Endodermal cell (in vitro differentiated cells): ENCODE measurements at places on chromosomes 1 and 21.
A peak's percentile ranks its signal among the peaks of the same experiment; 100 is the strongest.

DNA sequence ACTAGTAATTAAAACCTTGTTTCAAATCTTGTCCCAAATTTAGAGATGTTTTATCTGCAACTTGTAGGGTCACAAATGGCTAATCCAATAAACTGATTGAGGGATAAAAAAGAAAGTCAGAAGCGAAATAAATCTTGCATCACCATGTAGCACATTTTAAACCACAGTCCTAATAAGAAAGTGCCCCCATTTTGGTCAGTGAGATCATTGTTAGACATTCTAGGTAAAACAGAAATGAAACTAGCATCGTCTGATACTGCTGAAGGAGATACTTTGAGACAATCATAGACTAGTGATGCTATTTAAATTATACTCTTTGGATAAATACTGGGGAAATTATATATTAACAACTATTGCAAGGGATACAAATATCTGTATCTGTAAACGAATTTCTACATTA, 247.9 kb downstream of the AMY1C start:
- DNase-seq: no peak

DNA sequence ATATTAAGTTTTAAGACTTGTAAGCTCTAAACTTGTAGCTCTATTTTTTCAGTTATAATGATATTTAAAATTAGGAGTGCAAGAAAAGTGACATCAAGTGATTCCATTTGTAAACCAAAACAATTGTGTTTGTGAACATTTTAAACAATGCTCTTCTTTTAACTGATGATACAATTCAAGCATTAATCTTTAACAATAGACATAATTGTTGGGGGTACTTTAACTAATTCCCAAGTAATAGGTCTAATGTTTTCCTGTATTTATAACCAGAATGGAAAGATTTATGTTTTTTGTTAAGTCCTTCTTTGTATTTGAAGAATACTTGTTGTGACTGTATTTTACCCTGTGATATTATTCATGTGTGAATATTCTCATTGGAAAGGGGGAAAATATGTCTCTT, 6.8 kb downstream of the ATG4C start:
- DNase-seq: no peak

DNA sequence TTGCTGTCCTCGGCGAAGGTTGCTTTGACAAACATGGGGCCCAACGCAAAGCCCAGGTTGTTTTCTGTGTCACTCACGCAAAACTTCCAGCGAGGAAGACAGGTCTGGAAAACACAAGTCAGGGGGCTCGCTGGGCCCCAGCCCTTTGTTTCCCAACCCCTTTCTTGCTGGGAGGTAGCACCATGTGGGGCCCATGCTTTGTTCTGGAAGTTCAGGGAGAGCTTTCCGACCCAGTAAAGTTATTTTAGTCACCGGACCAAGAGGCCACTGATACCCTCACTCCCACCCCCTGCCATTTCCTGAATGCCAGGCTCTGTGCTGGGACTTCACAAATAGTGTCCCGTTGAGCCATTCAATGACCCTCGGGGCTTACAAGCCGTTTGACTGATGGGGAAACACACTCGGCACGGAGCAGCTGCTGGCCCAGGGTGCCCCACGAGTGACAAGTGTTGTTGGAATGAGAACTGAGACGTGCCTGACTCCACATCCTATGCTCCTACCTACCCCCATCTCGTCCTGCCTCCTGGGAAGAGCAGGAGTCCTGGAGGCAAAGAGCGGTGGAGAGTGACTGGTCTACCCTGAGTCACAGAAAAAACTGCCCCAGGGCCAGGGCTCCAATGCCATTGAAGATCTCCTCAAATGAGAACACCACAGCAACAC, 52.0 kb downstream of the ECE1 start:
- no peak for DNase-seq

DNA sequence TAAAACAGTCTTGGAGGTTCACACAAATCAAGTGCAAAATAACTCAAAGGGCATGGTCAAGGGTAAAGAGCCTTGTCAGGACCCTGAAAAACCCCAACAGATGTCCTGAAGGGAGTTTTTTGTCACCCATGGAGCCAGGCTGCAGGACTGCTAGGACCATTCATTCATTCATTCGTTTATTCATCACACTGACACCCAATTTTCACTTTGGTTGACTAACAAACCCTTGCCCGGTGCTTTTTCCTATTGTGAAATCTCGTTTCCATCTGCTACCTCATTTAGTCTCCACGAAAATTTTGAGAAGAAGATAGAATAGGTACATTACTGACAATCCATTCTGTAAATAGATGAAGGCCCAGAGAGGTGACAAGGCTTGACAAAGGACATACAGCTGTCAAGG, 216.0 kb downstream of the HIVEP3 start:
- no peak for DNase-seq

- peak; percentile 85 for DNase-seq
Observed at GRCh38 chr1:109509176-109510134, at the start of gene AMIGO1. AMIGO1 (minus strand) TSS chr1:109509727; CDS start chr1:109508912, 815 bp downstream.

GRCh38 chr1:62398377-62398776, 38.5 kb upstream of the USP1 start:
- no peak for DNase-seq

GRCh38 chr1:204382714-204383083, 23.0 kb upstream of the PLEKHA6 start:
- DNase-seq: no peak

- DNase-seq: peak; percentile 85
Observed at GRCh38 chr1:43766086-43766784, 58.9 kb downstream of the ST3GAL3 start.

GRCh38 chr1:151807131-151807530, 1.9 kb upstream of the LINGO4 start:
- DNase-seq: no peak

GRCh38 chr1:153563991-153564390, 1.7 kb downstream of the S100A2 start:
- peak; percentile 50 for DNase-seq

- DNase-seq: no peak
Observed at GRCh38 chr1:86084998-86085397, 71.6 kb downstream of the COL24A1 start.

DNA sequence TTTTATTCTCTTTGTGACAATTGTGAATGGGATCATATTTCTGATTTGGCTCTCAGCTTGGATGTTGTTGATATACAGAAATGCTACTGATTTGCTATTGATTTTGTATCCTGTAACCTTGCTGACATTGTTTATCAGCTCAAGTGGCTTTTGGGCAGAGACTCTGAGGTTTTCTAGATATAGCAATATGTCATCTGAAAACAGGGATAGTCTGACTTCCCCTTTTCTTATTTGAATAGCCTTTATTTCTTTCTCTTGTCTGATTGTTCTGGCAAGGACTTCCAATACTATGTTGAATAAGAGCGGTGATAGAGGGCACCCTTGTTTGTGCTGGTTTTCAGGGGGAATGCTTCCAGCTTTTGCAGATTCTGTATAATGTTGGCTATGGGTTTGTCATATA, 150.8 kb downstream of the FASLG start:
- no peak for DNase-seq

DNA sequence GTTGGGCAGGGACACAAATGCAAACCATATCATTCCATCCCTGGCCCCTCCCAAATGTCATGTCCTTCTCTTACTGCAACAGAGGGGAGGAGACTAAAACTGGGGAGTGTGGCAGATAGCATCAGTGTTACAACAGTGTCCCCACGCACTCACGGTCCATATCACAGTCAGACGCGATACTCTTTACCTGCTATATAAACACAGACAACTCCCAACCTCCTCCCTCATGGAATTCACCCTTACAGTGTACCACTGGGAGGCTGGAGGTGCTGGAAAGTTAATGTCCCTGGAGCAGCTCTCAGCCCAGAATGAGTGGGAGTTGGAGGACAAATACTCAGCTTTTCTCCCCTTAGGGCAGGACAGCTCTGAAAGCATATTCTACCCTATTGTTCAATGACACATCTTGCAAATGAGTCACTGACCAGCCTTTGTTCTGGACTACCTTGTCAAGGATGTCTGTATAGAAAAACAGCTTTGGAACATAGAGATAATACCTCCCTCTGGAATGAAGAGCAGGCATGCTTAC, 445.9 kb downstream of the SETD4 start:
- no peak for DNase-seq

DNA sequence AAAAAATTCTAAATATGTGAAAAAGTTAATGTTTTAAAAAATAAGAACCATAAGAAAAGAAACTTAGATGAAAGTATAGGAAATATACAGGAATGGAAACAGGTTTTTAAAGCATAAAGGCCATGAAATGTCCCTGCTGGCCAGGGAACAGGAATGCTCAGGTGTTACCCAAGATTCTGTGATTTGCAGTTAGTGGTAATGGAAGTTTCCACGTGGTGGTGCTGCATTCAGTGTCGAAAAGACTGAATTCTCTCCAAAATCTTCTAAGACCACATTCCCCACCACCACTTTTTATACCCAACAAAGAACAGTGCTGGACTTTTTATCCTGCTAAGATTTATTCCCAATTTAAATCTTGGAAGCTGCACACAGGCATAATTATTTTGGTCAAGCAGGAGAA, 126.2 kb downstream of the PRRX1 start:
- DNase-seq: no peak

- DNase-seq: no peak
Observed at GRCh38 chr21:19993268-19993667, 1004.9 kb upstream of the NCAM2 start.

GRCh38 chr1:173581383-173582079, 21.3 kb downstream of the SLC9C2 start:
- DNase-seq: no peak

- no peak for DNase-seq
Observed at GRCh38 chr1:101221945-101222429, 14.8 kb upstream of the S1PR1 start.

GRCh38 chr21:42364304-42364865, 1.9 kb downstream of the TFF1 start:
- no peak for DNase-seq

DNA sequence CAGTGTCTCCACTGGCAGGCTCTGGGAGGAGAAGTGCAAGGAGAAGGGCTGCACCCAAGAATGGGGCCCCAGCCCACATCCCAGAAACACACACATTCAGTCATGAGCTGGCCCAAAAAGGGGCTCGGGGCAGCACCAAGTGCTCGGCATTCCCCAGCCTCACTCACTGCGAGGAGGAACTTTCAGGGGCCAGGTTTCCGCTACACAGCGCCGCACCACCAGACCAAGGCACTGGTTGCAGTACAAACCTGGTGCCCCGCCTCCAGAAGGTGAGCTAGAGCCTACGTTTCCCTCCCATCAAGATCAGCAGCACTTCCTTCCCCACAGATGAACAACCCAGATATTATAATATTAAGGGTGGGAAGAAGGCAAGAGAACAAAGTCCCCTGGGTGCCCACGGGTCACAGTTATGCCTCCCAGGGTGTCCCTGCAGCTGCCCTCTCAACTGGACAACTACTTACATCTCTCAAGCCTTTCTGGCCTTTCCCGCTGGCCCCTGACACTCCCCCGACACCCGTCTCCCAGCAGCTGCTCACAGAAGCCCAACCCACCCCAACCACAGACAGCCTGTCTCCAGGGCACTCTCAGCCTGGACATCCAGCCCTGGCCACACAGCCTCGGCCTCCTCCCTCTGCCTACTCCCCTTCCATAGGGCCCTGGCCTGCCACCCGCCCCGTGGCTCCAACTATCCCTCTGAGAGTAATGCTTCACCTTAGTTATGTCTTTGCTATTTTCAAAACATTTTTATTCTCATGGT, 3.8 kb downstream of the PBXIP1 start:
- DNase-seq: no peak

GRCh38 chr1:116033322-116033721, 57.0 kb downstream of the SLC22A15 start:
- no peak for DNase-seq

DNA sequence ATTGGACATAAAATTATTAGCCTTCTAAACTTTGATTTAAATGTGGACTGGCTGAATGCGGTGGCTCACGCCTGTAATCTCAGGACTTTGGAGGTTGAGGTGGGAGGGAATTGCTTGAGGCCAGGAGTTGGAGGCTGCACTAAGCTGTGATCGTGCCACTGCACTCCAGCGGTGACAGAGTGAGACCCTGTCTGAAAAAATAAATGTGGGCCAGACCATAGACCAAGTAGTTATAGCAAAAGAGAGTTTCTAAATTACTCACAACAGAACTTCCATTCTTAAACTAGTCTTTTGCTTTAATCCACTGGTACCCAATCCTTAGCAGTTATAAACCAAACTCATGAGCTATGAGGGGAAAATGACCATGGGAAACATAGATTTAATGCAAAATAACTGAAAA, 35.2 kb downstream of the RAP1A start:
- DNase-seq: no peak

- DNase-seq: no peak
Observed at GRCh38 chr1:83118472-83118871, 880.5 kb downstream of the TTLL7 start.

GRCh38 chr1:23216771-23217420, 406 bp downstream of the HTR1D start:
- peak; percentile 86 for DNase-seq
